ENCODE measurements at places on chromosomes 7 and 10.
A peak's percentile ranks its signal among the peaks of the same experiment; 100 is the strongest.

- no peak for DNase-seq
Observed at GRCh38 chr7:80039251-80039884, 95.3 kb upstream of the GNAI1 start.

DNA sequence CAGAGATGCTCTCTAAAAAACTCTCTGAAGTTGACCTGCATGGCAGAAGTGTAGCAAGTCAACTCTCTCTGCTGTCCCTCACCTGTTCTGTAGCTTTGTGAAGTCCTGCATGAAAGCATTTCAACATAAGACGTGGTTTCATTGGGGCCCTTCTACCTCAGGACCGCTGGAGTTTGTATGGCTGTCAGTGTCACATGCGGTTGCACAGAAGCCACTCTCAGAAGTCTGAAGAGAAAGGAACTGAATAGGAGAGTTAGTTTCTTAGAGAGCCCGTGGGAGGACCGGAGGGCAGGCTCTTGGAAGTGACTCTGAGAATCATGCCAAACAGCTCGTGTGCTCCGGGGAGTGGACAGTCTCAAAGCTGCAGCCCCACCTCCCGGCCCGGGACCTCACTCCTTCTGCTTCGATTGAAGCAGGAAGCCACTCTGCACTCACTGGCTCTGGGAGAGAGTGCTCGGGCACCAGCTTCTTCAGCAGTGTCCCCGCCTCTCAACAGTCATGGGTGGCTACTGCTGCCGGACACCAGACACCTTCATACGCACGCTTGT, 486.7 kb downstream of the SDK1 start:
- no peak for DNase-seq

DNA sequence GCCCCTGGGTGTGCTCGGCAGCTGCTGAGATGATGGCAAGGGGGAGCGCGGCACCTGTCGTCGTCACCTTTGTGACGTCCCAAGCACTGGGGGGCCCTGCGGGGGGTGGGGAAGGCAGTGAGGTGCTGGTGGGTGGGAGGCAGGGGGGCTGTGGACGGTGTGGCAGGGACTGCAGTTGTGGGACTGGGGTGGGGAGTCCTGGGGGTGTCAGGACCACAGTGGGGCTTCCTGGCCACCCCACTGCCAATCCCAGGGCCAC, 82.2 kb downstream of the DNAJB6 start:
- DNase-seq: no peak

DNA sequence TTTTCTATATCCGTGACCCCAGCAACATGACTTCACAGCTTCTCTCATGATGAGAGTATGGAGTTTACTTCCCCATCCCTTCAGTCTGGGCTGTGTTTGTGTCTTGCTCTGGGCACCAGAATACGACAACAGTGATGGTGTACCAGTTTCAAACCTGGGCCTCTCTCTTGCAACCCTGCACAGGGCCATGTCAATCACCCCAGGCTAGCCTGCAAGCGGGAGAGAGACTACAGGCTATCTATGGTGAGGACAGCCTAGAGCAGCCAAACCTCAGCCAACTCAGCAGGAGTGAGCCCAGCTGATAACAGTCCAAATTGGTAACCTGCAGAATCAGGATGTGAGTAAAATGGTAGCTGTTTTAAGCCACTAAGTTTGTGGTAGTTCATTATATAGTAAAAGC, 235.8 kb downstream of the CHCHD3 start:
- no peak for DNase-seq

DNA sequence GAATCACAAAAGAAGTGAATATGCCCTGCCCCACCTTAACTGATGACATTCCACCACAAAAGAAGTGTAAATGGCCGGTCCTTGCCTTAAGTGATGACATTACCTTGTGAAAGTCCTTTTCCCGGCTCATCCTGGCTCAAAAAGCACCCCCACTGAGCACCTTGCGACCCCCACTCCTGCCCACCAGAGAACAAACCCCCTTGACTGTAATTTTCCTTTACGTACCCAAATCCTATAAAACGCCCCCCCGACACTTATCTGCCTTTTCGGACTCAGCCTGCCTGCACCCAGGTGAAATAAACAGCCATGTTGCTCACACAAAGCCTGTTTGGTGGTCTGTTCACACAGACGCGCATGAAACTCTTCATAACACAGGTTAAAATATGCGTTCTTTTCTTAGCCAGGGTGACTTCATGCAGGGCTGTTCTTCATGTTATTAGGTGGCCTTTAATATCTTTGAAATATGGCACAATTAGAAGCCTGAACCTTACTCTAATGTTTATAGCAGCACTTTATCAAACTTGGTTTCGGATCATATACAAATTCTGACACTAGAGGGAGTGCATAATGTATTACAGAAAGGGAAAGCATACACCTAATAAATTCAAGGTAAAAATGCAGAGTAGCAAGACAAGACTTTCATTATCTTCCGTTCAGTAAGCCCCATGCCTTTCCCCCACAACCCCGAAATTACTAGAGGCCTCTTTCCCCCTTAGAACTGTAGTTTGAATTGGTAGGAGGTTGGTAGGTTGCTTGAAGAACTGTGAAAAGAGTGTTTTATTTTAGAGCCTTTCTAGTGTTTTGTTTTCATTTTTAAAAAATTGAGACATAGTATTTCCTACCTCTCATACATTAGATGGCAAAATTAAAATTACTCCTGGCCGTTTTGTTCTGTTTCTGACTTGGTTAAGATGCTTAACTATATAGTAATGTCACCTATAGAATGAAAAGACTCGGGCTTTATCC, 117.9 kb downstream of the NPY start:
- no peak for DNase-seq

GRCh38 chr7:149171892-149172533, 23.3 kb upstream of the ZNF282 start:
- no peak for DNase-seq

- no peak for DNase-seq
Observed at GRCh38 chr7:110759069-110759468, 331.9 kb upstream of the LRRN3 start.

GRCh38 chr7:92095380-92095779, 38.9 kb downstream of the CYP51A1 start:
- no peak for DNase-seq

- DNase-seq: peak; percentile 71
Observed at GRCh38 chr10:19819419-19820033, 3.3 kb downstream of the PLXDC2 start.

- DNase-seq: peak; percentile 9
Observed at GRCh38 chr10:5668429-5668828, 2.0 kb upstream of the ASB13 start.

DNA sequence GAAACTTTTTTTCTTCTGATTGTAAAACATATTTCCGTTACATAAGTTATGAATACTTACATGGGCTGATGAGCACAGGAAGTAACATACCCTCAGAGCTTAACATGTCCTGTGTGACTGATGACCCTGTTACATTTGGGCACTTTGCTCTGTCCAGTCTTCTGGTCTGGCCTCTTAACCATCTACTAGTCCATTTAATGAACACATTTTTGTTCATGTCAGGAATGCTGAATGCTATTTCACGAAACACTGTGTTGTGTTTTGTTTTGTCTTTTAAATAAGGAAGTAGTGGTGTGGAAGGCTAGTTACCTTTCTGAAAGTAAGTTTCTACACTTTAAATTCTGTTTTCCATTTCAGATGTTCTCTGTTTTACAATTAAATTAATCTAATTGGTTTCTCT, 77.7 kb downstream of the RBM33 start:
- DNase-seq: no peak

DNA sequence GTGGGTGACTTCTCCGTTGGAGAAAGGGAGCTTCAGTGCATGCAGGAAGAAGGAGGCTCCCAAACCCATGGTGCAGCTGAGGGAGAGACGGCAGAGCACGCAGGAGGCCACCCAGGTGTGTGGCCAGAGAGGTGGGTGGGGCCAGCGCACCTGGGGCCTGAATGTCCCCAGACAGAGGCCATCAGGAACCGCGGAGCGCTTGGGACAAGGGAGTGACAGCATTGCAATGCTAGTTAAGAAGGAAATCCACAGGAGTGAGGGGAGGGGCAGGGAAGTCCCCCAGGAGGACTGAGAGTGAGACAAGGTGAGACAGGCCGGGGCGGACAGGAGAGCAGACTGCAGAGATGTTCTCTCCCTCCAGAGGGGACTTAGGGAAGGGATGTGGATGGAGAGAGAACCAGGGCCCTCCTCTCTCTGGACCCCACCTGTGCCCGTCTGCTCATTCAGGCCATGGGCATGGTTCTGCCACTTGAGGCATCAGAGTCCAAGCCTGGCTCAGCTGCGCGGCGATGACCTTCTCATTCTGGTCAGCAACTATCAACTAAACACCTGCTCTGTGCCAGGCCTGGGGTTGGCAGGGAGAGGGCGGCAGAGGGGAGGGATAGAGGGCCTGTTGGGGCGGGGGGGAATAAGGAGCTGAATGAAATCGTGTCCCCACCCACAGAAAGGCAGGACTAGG, 69.4 kb upstream of the COL13A1 start:
- DNase-seq: no peak

DNA sequence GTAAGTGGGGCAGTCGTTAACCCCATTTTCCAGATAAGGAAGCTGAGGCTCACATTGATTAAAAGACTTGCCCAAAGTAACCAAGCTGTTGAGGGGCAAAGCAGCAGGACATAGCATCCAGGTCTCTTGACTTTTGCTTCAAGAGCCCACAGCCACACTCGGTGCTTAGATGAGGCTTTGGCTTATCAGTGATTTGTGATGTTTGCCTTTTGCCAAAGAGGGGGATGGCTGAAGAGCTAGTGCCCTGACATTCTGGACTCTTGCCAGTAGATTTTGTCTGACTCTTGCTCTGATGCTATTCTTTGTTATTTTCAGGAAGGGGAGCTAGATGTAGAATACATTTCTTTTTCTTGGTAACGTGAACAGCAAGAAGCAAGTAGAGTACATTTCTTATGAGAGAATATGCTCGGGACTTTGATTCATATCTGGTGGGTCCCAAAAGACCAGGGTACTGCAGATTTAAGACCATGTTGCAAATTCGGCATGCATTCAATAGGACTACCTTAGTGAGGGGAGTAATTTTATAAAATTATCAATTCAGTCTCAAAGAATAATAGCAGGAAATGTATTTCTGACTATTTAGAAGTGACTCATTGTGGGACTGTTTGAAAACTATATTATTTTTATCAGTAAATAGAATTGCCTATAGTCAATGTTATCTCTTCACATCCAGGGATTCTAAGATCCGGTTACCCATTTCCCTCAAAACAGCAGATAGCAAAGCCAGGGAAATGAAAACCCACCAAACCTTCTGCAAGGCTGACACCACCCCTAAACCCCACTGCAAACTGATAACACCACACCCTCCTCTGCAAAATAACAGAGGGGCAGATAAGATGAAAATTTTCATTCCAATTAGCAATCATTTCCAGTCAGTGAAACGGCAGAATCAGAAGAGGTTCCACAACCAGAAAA, 180.0 kb upstream of the BMPER start:
- no peak for DNase-seq

- no peak for DNase-seq
Observed at GRCh38 chr7:12612622-12613021, 42.1 kb downstream of the SCIN start.

DNA sequence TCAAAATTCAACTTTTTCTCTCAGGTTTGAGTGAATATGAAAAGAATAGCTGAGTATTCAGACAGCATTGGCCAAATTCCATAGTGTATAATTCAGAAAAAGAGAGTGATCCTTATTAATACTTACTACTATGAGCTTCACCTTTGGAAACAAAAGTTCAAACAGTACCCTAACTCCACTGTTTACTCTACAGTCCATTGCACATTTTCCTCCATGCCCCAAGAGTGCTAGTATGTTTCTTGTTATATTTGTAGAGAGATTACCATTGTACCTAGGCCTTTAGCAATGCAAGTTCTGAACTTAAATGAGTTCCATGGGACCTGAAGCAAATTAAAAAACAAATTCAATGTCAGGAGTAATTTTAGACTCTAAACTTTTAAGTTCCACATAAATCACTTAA, 48.1 kb downstream of the MAGI2 start:
- no peak for DNase-seq

DNA sequence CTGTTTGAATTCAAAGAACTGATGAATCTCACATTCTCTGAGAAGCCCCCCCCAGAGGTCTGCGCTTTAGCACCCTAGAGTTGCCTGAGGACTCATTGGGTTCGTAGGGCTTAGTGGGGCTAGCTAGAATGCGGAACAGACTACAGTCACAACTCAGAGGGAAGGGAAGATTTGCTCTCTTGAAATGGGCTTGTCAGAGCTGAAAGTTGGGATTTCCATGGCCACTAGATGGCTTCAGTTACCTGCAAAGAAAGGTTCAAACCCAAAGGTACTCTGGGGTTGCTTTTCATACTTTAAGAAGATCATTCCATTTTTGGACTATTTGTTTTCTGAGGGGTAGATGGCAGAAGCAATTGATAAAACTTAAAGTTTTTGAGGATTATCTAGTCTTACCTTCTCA, 205.0 kb downstream of the BBS9 start:
- DNase-seq: no peak

- DNase-seq: no peak
Observed at GRCh38 chr7:19464241-19464640, 244.6 kb downstream of the POLR1F start.

DNA sequence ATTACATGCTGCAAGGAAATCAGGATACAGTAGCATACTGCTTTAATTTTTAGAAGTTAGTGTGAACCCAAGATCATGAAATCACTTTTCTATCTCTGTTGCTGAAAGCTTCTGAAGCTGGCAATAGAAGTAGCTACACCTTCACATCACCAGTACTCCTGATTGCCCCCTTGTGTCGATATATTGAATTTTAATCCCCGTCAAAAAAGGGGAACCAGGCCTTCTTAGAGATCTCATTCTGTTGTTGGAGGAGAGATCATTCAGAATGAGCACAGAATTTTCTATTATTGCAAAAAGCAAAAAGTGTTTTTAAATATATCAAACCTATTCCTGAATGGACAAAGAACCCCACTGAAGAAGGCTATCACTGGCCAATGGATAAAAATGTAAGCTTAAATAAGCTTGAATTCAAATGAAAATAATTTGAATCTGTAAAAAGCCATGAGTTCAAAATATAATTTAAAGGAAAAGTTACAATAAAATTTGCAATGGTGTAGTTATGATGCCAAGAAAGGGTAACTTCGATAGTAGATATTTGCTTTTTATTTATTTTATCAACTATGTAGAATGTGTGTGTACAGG, 39.7 kb upstream of the TEX47 start:
- DNase-seq: no peak

DNA sequence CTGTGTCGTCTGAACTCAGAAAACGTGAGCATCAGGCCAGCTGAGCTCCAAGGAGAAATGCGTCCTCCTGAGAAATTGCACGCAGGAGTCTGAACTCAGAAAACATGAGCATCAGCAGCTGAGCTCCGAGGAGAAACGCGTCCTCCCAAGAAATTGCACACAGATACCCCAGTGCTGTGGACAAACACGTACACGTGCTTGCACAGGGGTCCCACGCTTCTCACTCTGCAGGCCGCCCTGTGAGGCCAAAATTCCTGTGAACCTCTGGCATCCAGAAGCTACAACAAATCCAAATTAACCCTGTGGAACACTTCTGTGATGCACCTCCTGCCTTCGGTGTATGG, 133.8 kb downstream of the WDR37 start:
- no peak for DNase-seq

- peak; percentile 74 for DNase-seq
Observed at GRCh38 chr10:79188154-79188965, 119.6 kb downstream of the ZMIZ1 start.

Measured in colonic mucosa (tissue), 4 donors.